ENCODE measurements at places on chromosomes 3 and 15.

DNA sequence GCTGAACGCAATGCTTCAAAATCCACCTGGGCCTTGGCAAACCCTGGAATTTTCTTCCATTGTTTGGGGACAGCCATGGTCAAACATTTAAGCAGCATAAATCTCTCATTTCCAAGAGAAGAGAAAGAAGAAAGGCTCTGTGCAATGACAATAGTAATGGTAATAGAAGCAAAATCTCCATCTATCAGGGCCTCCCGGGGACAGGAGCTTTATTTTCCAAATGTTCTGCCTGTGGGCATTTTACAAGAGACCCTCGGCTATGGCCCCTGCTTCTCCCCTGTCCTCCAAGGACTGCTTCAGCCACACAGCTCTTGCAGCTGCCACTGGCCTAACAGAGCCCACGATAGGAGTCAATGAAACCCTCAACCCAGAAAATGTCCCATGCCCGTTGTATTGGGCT is 12.7 kb upstream of the FAM240A start:
- DNase-seq = no peak

- no peak for DNase-seq
Measured at GRCh38 chr3:56314842-56315241, 153.4 kb downstream of the ERC2 start.

DNA sequence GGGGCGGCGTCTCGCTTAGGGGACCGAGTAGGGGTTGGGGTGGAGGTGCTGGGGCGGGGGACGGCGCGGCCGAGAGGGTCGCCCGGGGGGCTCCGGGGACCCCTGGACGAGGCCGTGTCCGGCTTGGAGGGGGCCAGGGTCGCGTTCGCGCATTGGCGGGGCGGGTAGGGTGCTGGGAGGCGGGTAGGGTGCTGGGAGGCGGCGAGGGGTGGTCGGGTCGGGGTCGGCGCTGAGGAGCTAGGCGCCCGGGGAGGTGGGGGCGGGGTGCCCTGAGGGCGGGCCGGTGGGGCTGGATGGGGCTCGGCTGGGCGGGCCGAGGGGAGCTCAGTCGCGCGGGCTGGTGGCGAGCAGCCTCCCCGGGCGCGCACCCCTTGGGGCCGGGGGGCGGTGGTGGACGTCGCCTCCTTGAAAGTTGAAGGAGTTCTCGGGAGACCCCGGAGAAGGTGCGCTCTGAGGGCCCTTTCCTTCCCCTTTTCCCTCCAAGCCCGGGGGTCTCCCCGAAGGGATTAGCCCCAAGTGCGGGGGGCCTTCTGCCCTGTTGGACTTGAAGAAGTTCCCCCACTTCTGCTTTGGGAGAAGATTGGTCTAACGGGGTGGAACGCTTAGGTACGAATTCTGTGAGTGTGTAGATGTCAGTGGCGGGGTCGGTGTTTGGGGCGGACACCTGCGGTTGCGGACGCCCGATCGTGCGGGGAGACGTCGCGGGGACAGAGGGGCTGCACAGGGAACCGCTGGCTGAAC is 543 bp downstream of the MEF2A start:
- no peak for DNase-seq

DNA sequence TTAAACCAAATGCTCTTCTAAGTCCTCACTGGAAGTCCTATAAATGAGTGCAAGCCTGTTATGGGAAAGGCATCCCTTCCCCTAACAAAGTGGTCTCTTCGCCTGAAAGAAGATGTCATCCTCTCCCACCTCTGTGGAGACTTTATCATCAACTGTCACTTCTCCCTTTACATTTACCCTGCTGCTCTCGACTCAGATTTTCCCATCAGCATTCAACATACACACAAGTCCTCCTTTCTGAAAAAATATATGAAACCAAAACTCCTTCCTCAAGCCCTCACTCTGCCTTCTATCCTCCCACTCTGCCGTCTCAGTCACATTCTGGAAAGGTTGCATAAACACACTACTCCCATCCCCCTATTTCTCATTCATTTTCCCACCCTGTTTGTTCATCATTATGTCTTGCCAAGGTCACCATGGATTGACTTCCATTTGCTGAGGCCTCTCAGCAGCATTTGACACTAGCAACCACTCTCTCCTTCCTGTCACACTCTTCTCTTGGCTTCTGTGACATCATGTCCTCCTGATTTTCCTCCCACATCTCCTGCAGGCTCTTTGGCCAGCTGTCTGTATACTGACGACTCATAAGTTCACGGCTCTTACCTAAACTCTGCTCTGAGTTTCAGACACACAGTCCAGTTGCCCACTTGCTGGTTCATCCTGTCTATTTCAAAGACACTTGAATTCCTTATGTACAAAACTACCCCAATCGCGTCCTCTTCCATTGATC is 70.3 kb upstream of the SMAD3 start:
- no peak for DNase-seq

DNA sequence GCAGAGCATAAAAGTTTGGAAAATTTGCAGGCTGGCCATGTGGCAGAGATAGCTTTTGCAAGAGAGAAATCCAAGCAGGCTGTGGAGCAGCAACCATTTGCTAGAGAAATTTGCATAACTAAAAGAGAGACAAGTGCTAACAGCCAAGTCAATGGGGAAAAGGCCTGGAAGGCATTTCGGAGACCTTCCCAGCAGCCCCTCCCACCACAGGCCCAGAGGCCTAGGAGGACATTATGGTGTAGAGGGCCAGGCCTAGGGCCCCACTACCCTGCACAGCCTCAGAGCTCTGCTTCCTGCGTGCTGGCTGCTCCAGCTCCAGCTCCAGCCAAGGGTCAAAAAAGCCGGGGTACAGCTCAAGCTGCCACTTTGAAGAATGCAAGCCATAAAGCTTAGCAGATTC is 82.7 kb downstream of the MYO5A start:
- no peak for DNase-seq

DNA sequence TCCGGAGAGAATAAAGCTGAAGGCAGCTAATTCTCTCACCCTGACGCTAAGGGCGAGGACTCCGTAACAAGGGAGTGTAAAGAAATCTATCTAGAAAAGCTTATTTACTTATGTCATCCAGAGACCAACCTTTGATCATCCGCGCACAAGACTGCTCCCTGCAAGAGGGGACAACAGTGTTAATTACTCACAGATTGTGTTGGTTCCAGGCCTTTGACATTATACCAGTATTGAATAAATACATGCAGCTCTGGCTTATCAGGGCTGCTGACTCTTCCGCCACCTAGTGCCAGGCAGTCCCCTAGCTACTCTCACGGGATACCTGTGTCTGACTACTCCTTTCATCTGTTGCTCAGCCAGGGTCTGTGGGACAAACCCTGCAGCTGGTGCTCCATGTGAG is 211.7 kb downstream of the DTWD1 start:
- DNase-seq = no peak

- DNase-seq = no peak
Measured at GRCh38 chr3:52537726-52538421, 1.5 kb downstream of the UQCC5 start.

GRCh38 chr3:30311781-30312180 is 294.6 kb upstream of the TGFBR2 start:
- DNase-seq = no peak

DNA sequence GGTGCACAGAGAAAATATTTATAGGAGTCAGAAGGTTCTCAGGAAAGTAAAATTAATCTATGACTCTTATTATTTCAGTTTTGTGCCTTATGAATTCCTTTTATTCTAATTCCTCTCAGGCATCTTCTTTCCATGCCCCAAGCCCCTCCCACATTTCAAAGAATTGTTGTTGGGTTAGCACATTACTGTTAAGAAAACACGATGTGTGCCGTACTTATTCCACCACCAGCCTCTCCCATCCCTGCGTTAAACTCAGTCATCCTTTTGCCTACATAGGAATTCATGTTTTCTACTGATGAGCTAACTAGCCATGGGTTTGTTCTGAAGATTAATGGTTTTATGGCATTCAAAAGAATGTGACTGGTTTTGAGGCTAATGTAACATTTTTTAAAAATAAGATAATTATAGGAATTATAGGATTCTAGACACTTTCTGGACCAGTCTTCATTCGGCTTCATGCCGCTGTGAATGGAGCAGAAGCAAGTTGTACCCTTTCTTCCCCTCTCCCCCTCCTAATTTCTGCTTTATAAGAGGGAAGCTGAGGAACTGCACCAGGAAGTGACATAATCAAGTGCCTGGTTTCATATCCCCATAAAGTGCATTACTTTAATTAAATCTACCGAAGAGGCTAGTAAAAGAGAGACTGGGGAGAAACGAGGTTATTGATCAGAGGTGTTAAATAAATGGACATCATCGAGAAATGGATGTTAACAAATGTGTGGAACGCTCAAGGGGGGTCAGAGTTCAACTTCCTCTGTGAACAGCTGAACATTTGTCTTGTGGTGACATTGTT is 12.3 kb upstream of the MB21D2 start:
- no peak for DNase-seq

DNA sequence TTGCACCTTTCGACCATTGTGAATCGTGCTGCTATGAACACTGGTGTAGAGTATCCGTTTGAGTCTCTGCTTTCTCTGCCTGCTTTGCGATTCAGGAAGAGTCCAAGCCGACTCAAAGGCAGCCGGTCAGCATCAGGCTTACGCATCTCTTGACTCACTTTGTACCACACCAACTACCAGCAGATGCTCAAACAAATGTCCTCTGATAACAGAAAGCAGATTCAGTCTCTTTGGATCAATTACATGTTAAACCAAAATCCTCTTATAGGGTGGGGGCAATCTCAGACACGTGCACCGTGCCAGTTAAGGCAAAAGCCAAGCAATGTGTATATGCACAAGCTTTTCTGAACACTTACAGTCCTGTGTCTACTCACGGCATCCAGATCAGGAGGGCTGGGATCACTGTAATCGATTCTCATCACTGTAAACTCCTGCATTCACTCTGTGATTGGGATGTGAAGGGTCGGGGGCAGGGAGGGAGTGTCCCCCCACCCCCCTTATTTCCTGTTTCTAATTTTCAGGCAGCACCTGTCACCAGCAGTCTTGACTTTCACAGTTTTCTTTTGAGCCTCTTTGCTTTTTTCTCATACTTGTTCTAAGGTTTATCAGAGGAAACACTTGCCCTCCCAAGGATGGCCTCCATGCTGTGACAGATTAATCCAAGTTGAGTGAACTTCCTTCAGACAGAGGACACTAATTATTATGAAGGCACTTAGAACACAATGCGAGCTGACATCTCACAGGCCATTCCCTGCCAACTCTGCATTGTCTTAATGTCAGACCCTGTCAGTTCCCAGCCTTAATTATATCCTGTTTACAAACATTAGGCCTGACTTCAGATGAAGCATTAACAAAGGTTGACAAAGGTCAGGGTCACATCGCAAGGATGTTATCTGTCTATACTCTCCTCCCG is 153.5 kb downstream of the MECOM start:
- no peak for DNase-seq

DNA sequence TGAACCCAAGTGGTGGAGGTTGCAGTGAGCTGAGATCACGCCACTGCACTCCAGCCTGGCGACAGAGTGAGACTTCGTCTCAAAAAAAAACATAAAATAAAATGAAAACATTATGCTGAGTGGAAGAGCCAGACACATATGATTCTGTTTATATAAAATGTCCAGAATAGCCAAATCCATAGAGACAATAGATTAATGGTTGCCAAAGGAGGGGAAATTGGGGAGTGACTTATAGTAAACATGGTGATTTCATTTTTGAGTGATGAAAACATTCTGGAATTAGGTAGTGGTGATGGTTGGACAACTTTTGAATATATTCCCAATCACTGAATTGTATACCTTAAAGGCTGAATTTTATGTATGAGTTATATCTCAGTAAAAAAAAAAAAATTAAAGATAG is 172.0 kb upstream of the BFSP2 start:
- no peak for DNase-seq

GRCh38 chr15:25179673-25180511 is 225.1 kb downstream of the SNRPN start:
- DNase-seq = no peak

DNA sequence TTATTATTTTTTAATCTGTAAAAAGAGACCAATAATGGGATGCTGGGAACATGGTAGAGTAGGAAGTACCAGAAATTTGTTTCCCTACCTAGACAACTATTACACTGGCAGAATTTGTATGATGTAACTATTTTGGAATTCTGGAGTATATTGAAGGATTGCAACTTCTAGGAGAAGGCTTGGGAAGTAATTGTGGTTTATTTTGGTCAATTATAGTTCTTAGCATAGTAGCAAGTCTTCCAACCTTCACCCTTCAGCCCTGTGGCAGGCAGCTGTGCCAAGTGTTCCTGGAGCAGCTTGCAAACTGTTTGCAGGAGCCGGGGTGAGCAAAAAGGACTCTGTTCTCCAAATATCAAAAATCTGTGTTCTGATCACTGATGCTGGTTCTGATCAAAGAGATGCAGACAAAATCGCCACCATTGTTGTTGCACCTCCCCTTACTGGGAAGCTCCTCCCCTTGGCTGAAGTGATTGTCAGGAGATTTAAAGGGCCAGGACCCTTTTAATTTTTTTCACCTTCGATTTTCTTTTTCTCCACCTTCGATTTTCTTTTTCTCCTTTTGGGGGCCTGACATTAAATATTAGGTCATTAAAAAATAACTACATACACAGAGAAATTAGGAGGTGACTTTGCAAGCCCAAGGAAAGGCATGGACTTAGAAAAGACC is 363.3 kb downstream of the SLC9A9 start:
- no peak for DNase-seq

GRCh38 chr3:189121092-189121491 is 50.7 kb upstream of the TPRG1 start:
- DNase-seq = no peak

DNA sequence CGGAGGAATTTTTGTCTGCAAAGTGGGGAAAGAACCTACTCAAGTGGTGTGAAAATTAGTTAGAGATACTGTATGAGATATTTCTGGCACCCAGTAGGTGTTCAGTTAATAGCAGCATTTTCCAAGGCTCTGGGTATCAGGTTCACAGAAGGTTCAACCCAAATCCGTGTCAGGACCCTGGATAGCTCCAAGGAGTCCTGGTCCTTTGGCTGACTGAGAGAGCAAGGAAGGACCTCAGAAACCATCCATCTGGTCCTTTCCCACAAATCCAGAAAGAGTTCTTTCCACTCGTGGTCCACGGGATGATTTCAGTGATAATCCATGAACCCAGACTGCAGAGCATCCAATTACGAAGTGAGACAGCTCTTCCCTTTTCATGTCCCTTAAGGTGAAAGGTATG is 51.4 kb downstream of the SLC6A11 start:
- no peak for DNase-seq

- no peak for DNase-seq
Measured at GRCh38 chr3:54347060-54347459, 224.7 kb downstream of the CACNA2D3 start.

DNA sequence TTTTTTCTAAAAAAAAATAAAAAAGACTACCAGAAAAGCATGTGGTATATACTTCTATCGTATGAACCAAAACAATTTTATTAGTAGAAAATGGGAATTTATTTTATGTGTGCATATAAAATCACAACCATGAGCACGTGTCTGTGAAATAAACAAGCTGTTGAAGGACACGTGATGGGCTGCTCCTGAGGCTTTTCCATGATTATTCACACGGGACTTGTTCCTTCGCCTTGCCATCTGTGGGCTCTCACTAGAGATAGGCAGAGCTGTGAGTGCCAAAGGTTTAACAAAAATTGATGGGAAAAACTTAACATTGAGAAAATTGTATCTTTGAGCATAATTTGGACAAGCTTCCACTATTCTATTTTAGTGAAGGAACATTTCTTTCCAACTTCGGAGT is 12.4 kb upstream of the ETV5 start:
- DNase-seq = no peak
